ENCODE measurements at places on chromosomes 5 and 9.

DNA sequence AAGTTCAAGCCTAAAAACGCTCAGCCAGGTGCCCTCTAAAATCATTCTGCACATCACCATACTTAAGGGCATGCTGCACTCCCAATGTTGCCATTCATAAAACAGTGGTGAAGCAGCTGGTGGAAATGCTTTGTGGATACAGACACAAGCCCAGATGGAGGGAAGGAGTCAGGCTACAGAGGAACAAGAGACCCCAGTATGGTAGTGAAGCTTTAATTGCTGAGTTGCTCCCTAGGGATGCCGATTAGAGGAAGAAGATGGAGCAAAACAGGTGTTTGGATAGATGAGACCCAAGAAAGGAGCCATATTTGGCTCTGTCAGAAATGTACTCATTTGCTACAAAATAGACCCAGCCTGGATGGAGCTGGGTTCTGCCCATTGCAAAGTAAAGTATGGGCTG, 230.5 kb downstream of the NSG2 start:
- DNase-seq = no peak

DNA sequence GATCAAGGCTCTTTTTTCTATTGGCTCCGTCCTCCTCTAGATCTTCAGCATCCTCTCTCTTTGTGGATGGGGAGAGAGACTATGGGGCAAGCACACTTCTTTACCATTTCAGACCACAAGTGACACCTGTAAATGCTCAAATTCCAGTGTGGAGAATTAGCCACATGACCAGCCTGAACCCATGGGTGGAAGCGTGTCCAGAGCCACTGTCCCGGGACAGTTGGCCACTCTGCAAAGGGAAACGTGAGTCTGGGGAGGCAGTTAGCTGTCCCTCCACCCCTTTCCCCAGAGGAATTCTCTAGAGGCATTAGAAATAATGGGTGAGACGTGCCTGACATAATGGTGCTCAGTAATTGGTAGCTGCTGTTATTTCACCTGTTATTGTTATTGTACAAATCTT, 40.9 kb downstream of the AMBP start:
- DNase-seq = no peak

- DNase-seq = no peak
Observed at GRCh38 chr5:53893626-53894025, 333.2 kb downstream of the NDUFS4 start.

- no peak for DNase-seq
Observed at GRCh38 chr5:62795926-62796325, 217.3 kb downstream of the LRRC70 start.

GRCh38 chr5:110846398-110847001, 107.7 kb downstream of the SLC25A46 start:
- DNase-seq = no peak

- no peak for DNase-seq
Observed at GRCh38 chr5:125236007-125236406, 489.6 kb upstream of the ZNF608 start.
